Stimulated activated CD4-positive, alpha-beta T cell treated with anti-CD3 and anti-CD28 coated beads, Interleukin-4, amount 100 ng/mL, for 24 hours (primary cell): ENCODE measurements at places on chromosomes 12 and 14.

- DNase-seq: no peak
Measured at GRCh38 chr14:98184457-98184856, 1087.5 kb downstream of the BCL11B start.

DNA sequence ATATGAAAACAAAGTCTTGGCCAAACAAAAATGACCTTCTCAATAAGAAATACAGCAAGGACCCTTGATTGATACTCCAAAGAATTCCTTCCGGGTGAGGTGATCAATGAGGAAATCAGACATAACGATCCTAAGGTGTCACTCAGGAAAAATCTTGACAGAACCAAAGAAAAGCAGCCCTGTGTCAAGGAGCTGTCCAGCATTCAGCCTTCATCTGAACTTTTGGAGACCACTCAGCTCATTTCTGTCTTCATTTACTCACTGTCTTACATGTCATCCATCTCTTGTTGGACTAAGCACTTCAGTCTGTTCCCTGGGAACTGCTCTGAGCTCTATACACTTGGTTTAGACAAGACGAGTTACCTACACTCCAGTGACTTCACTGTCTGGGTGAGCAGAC, 179.9 kb downstream of the GRIN2B start:
- DNase-seq: no peak

- DNase-seq: no peak
Measured at GRCh38 chr14:103144085-103144484, 20.8 kb downstream of the TNFAIP2 start.

- no peak for DNase-seq
Measured at GRCh38 chr12:100031836-100032235, 47.1 kb upstream of the ANKS1B start.

DNA sequence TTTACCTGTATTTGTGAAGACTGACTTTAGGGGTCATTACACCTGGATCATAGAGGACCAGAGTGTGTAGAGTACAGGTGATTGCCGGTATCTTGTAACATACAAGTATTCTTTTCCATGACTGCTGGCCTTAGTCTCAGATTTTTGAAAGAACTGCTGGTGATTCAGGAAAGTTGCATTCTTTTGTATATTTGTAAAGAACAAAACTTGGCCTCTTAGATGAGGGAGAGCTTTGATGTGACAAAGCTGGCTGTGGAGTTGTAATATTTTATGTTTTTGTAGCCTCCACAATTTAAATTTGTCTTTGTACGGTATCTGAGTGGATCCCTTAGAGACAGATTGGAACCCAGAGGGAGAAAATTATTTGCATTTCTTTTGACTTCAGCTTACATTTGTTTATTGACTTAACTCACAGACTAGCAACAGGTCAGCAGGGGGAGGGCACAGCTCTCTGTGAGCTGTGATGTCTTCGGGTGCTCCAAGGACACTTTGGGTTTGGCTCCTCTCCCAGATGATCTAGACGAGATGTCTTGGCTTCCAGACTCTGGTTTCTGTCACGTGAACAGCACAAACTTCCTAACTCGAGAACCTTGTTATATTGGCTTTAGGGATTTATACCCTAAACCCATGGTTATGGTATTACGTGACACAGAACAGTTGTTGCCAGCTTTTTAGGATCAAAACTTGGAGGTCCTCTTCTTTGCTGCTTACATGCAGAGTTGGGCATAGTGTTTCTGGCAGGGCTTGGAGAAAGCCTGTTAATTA, 65.9 kb downstream of the DAAM1 start:
- DNase-seq: no peak
